Thymus (tissue), 14 donors: ENCODE measurements at places on chromosomes 1 and 21. TPM values are rescaled to one million over a fixed set of nuclear protein-coding genes. Genes with fewer than 3 reads are reported as not detected.

ADAMTSL4 gene
- total RNA-seq: 0.80 TPM

EXO5 gene
- total RNA-seq: 12.2 TPM

PANK4 gene
- 21.6 TPM for total RNA-seq

FAM72C gene
- total RNA-seq: 3.8 TPM

NCAM2 gene
- 0.52 TPM for total RNA-seq

STUM gene
- total RNA-seq: 0.80 TPM

S100A9 gene
- total RNA-seq: 281 TPM

COL9A2 gene
- total RNA-seq: 3.4 TPM

PTPN7 gene
- total RNA-seq: 114 TPM

FNDC5 gene
- total RNA-seq: 3.5 TPM

NIBAN1 gene
- 14.3 TPM for total RNA-seq

NUP210L gene
- total RNA-seq: 0.14 TPM

ZNF691 gene
- 12.5 TPM for total RNA-seq

SPATA21 gene
- total RNA-seq: not detected

VWA5B1 gene
- total RNA-seq: 0.05 TPM

FCMR gene
- 38.9 TPM for total RNA-seq

MATN1 gene
- total RNA-seq: 0.14 TPM

MTARC2 gene
- total RNA-seq: 1.6 TPM

DISP1 gene
- total RNA-seq: 2.0 TPM

ZMYND12 gene
- total RNA-seq: 1.4 TPM

BRDT gene
- under 0.01 TPM for total RNA-seq

ANKRD35 gene
- total RNA-seq: 0.28 TPM

TMEM234 gene
- total RNA-seq: 8.5 TPM
